Head of caudate nucleus (tissue), 42 donors: ENCODE measurements at places on chromosomes 13 and 19.

DNA sequence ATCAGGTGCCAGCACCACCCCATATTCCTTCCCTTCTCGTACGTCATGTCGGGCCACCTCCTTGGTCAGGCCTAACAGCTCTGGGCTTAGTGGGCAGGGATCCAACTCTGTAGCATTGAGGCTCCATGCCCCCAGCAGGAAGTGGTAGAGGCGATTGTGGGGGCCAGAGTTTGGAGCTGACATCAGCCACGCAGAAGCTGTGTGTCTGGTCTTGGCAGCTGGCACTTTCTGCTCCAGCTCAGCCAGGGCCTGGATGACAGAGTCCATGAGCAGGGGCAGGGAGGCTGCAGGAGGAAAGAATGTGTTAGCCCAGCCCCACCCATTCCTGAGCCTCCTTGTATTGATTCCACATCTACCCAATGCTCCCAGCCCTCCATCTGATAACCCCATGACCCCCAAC lies 3.0 kb downstream of the PGLYRP2 start:
- no peak for DNase-seq

GRCh38 chr13:87355451-87355850 lies 315.7 kb upstream of the SLITRK5 start:
- DNase-seq, result no peak

GRCh38 chr13:23741879-23742510 lies 147.2 kb downstream of the MIPEP start:
- DNase-seq, result no peak

- DNase-seq, result no peak
These were observed 48.6 kb upstream of the UBE2L5 start for GRCh38 chr13:30373727-30374126.

DNA sequence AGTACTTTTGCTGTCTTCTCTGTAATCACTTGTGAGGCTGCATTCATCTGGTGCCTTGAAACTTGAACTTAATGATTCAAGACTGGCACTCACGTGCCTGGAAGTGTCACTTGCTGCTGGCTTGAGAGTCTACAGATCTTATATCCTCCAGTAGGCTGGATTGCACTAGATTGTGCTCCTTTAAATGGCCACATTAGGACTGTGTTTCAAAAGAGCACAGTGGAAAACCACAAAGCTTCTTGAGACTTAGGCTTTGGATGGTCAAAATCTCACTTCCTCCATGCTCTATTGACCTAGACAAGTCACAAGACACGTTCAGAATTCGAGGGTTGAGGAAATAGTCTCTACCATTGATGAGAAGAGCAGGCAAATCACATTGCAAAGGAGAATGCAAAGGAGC lies 1278.8 kb upstream of the MIR17HG start:
- no peak for DNase-seq

- no peak for DNase-seq
These were observed 8.2 kb upstream of the ZNF177 start for GRCh38 chr19:9354651-9355050.

- DNase-seq, result no peak
These were observed 112.8 kb downstream of the DCT start for GRCh38 chr13:94366677-94367076.

DNA sequence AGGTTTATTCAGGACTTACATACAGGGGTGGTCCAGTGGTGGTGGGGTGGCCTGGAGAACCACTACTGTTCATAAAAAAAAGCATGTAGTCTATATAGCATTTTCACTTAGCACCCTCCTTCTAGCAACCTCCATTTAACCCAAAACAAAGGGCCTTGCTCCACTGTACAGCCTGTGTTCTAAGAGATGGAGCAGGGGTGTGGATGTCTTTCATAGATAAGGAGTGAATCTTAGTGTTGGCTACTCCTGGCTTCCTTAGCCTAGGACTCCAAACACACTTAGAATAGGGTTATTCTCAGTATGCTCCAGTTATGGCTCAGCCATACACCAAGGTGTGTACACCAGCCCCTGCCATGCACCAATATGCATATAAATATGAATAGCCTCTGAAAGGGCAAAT lies 95.2 kb downstream of the ELF1 start:
- no peak for DNase-seq

GRCh38 chr13:33640832-33641231 lies 177.1 kb upstream of the RFC3 start:
- no peak for DNase-seq
